NCI-H524 treated with DMSO at 0.1 percent for 48 hours (cell line): ENCODE measurements at places on chromosomes 3 and 15.

GRCh38 chr3:67674055-67674454 is 19.6 kb upstream of the SUCLG2 start:
- no peak for DNase-seq

GRCh38 chr15:59794229-59794886 is 105.2 kb upstream of the BNIP2 start:
- DNase-seq, result no peak

DNA sequence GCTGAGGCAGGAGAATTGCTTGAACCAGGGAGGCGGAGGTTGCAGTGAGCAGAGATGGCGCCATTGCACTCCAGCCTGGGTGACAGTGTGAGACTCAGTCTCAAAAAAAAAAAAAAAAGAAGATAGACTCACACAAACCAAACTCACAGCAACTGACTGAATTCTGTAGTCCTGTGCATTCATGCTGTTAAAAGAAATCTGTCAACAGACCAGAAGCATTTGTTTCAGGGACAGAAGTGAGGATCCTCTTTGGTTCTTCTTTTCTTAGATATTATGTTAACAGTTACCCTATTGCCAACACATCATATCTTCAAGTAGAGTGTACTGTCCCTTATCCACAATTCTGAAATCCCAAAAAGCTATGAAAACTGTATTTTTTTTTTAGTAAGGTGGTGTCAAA is 192.4 kb downstream of the CDIN1 start:
- DNase-seq, result no peak

DNA sequence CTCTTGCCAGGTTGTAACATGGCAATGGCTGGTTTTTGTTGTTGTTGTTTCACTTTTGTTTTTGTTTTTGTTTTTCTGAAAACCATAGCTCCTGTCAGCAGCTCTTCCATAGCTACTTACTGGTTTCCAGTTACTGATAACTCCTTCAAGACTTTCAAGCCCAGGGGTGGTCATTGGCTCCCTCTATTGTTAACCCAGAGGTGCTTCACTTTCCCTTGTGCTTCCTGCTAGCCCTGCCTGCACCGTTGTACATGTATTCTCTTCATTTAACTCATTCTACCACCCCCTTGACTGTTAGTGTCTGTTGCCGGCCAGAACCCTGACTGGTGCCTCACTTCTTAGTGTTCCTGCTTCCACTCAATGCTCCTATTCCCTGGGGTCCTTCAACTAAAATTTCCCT is 4.2 kb upstream of the TRAT1 start:
- DNase-seq, result peak; percentile 41

GRCh38 chr15:86362555-86362954 is 282.9 kb downstream of the AGBL1 start:
- DNase-seq, result no peak

- no peak for DNase-seq
These were observed 85.6 kb downstream of the RAP2B start for GRCh38 chr3:153247331-153248330.

GRCh38 chr3:172257648-172258400 is 190.4 kb downstream of the GHSR start:
- no peak for DNase-seq

DNA sequence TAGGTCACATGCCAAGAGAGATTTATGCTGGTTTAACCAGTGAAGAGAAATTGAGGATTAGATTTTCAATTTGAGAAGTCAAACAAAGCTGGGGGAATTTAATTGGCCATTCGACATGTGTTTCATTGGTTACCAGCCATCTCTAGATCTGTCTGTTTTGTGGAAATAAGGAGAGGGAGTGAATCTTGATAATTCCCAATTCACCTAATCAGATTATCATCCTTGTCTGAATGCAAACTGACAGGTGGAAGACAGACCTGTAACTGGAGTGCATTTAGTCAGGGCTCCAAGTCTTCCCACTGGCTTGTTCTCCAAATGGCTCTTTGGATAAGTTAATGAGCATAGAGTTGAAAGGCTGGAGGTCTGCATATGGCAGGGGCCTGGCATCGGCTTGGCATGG is 1049.3 kb downstream of the NTRK3 start:
- peak; percentile 100 for DNase-seq

DNA sequence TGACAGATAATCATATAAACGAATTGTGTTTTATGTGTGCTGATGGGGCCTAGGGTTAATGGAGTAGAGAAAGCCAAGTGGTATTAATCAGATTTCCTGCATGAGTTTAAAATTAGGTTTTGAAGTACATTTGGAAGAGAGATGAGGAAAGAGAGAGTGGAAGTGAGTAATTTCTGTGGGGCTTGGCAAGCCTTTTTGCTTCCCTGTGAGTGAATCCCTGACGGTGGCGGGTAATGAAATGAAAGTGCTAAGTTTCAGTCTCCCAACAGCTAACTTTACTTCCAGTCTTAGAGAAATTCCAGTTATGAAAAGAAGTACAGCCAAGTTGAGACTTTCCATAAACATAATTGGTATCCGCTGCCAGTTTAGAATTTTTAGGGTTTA is 139.4 kb downstream of the BBX start:
- DNase-seq, result no peak

DNA sequence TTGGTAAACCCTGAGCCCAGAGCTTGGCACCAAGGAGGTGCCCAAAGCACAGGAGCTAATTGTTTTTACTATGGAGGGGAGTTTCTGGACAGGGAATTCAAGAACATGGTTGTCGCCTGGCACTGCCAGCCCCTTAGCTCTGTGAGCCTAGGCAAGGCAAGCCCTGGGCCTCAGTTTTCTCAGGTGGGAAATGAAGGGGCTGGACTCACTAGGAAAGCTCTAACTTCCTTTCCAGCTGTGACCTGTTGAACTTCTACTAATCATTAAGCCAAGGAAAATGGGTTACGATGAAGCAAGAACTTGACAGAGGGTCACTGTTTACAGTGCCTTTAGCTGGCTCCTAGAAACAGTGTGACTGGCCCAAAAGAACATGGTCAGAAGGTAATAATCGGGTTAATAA is 277.2 kb downstream of the SHQ1 start:
- no peak for DNase-seq

DNA sequence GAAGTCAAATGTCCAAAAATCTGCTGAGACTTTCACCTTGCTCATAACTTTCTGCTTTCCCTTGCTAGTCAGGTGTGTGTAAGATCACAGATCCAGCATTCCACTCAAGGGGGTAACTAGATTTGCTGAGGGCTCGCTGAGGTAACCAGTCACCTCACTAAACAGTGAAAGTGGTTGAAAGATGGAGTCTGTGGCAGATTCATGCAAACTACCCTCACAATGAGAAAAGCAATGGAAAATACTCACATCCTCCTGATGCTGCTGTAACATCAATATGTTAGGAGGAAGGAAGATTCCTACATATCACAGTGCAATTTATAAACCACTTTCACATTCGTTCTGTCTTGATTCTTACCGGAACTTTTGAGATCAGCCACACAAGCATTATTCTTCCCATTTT is 174.3 kb upstream of the BCL6 start:
- no peak for DNase-seq

DNA sequence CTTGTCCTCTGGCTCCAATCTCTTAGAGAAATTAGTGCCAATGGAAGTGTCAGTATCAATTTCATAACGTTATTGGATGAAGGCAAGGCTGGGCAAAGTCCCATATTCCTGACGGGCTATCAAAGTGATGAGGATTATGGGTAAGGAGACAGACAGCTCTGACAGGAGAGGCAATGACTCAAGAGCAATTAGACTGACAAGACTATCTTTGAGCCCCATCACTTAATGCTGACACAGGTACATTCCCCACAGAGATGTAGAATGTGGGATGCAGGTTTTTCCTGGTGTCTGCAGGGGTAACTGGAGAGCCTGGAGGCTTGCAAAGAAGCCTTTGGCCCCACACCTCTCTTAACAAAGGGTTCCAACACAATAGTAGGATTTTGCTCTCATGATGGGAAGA is 208.3 kb downstream of the NTRK3 start:
- DNase-seq, result no peak

DNA sequence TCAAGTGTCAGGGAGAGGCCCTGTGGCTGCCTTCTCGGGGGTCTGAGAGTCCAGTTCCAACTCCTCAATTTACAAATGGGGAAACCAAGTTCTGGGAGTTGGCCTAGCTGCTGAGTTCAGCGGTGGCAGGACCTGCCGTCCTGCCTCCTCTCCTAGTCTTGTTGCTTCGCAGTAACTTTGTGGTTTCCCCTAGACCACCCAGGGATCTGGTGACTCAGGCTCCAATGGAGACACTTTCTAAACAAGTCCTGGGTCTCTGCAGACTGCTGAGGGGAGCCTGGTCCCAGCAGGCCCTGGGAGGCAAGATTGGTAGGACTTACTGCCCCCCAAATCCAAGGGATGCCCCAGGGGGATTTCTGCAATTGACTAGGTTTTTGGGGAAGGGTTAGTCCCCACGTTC is 83.6 kb downstream of the SMAD6 start:
- no peak for DNase-seq

DNA sequence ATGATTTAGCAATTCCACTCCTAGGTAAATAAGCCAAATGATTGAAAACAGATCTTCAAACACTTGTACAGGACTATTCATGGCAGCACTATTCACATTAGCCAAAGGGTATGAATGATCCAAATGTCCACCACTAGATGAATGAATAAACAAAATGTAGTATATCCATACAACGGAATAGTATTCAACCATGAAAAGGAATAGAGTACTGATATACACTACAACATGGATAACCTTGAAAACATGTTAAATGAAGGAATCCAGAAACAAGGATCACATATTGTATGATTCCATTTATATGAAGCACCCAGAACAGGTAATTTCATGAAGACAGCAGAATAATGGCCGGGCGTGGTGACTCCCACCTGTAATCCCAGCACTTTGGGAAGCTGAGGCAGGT is 78.2 kb upstream of the IGF1R start:
- no peak for DNase-seq

- no peak for DNase-seq
These were observed 443.8 kb upstream of the TGFBR2 start for GRCh38 chr3:30162579-30162978.

DNA sequence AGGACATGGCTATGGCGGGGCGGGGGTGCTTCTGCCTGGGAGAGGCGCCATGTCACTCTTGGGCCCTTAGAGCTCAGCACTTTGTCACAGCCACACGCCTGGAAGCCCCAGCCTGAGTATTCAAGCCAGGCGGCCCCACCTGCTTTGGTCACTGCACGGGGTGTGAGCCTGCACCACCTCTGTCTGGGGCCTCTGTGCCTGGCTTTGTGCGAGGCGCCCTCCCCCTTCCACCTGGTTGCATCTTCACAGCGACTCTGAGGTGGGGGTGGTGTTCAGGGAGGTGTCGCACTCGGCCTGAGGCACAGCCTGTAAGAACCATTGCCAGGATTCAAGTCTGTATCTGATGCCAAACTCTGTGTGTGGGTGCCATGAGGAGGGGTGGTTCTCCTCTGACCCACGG is 24.1 kb downstream of the ACAD9 start:
- DNase-seq, result no peak

DNA sequence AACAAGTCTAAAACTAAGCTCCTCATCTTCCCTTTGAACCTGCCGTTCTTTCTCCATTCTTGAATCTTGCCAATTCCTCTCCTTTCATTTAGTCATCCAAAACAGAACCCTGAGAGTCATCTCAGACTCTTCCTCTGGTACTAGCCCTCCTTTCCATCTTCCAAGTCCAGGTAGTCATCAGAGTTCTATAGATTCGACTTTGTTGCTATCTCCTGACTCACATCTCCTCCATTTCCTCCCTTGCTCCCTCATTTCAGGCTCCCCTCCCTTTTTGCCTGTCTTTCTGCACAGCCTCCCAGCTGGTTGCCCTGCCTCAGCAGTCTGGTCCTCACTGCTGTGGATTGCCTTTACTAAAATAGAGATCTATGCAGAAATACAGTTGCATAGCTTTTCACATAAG is 4.7 kb downstream of the ATG7 start:
- no peak for DNase-seq

GRCh38 chr3:122055215-122055614 is at the start of gene CD86:
Gene CD86, plus strand, starts transcription at chr3:122055362. Its CDS starts 128 bp downstream, at chr3:122055490.
- no peak for DNase-seq

GRCh38 chr3:155554777-155555451 is 190.0 kb downstream of the PLCH1 start:
- DNase-seq, result no peak

DNA sequence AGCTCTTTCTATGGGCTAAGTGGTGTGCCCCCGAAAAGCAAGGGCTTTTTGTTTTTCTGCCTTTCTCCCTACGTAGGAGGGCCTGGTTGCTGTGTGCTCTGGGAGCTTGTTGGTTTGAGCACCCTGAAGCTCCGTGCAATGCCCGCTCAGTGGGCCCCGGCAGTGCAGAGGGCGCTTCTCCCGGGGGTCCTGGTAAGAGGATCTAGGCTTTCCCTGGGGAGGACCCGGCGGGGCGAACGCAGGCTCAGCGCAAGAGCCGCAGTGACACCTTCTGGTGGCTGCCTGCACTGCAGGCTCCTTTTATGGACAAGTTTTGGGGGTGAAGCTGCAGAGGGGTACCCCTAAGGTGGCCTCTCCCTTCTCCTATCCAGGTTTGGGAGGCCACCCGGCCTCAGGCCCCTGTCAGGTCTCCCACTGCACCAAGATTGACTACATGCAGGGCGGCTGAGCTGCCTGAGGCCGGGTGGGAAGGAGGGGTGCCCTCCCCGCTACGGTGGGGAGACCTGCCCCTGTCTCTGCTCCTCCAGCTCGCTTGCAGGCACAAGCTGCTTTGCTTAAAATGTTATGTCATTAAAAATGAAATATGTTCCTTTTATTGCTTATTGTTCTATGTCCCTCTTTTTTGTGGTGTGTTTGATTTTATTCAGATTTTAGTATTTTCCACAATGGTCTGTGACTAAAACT is 387.9 kb downstream of the GABRG3 start:
- no peak for DNase-seq

GRCh38 chr3:171327441-171328174 is 132.6 kb downstream of the TNIK start:
- DNase-seq, result no peak

GRCh38 chr15:62497356-62497755 is 332.3 kb upstream of the C2CD4B start:
- DNase-seq, result no peak

DNA sequence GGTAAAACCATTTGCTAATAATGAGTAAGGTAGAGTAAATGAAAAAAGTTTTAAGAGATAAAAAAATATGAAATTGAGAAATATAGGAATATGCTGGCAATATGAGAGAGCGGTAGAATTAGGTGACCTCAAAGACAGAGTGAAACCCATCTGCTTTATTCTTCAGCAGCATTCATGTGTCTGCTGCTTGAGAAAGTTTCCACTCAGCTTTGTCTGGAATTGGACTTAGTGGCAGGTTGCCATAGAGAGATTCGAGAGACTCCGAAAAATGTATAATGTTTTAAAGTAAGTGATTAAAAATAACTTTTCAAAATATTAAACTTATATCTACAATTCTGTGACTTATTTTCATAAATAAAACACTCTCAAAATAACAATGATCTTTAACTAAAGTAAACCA is 5.0 kb downstream of the SUCNR1 start:
- DNase-seq, result no peak
